ENCODE measurements at places on chromosomes 4 and X.

- no peak for DNase-seq
These were observed 183.3 kb downstream of the ZIC3 start for GRCh38 chrX:137749246-137749645.

DNA sequence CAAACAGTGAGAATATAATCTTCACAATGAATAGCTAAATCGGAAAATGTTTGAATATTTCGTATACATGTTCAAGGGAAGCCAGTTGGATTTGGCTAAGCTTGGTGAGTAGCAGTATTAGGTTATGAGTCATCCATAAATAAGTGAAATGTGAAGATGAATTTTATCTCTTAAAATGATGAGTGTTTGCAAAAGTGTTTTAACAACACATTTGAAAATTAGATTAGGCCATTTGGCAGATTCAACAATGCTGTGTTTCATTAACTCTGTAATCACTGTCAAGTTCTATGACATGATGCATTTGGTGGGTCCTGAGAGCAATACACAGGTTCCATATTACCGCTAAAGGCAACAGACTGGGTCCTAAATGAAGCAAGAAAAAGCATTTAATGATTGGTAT, 301.9 kb upstream of the PRPS2 start:
- DNase-seq, result no peak

- DNase-seq, result no peak
These were observed 53.8 kb downstream of the CXCL1 start for GRCh38 chr4:73922766-73923630.

- peak; percentile 17 for DNase-seq
These were observed 85.9 kb upstream of the ACSL4 start for GRCh38 chrX:109818976-109819375.

- DNase-seq, result no peak
These were observed 65.8 kb upstream of the MSN start for GRCh38 chrX:65601530-65602220.

- DNase-seq, result no peak
These were observed 71.7 kb upstream of the S100G start for GRCh38 chrX:16578218-16578617.

DNA sequence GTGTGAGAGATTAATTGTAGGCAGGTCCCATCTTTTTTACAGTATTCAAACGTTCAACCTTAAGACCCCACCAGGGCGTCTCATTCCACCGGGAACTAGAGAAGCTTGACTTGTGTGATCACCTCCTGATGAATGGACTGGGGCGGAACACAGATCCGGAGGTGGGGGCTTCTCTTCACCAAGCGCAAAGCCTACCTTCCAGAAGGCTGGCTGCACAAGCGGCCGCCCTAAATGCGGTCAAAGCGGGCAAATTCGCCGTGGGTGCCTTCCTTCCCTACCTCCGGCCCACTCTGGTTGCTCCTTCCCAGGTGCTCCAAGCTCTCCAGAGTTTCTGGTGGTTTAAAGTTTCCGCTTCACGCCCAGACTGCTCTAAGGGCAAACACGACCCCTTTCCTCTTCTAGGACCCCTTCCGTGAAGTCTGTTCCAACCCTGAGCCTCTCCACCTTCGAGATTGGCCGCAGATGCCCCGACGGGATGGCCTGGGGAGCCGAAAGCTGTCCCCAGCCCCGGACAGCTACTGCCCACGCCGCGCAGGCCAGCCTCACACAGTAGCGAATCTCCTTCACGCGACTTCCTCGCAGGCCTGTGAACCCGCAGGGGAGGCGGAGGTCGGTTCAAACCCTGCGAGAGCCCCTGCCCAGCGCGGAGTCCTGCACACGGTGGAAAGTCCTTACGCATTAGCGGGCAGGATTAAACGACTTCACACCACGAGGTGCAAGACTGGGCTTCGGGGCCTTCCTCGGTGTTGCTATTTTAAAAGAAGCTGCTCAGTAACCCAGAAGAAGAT, 1.6 kb upstream of the WWC2 start:
- no peak for DNase-seq

DNA sequence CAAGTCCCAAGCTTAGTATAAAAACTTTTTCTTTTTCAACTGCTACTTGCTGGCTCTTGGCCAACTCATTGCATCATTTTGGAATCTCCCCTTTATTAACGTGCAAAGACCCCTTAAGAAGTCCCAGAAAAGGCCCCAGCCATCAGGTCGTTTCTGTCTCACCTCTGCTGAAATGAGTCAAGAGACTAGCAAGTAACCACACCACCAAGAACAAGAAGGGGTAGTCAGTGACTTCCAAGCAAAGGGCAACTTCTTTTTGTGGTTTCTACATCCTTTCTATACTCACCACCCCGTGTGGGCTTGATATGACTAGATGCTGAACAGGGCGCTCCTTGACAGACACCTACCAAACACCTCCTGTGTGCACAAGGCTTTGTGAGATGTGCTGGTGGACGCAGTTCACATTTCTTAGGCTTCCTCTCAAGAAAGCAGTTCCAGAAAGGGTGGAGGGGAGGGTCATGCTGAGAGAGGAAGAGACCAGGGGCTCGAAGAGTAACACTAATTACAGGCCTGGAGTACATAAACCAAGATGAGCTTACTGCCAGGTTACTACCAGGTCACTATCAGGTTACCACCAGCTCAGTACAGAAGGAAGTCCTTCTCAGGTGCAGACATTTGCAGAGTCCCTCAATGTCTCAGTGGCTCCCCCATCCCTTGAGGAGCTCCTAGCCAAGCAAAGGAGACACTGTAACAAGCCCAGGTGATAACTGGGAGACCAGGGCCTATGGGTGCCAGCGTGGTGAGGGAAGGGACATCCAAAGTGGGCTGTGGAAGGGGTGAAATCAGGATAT, 19.3 kb downstream of the JAKMIP1 start:
- no peak for DNase-seq

DNA sequence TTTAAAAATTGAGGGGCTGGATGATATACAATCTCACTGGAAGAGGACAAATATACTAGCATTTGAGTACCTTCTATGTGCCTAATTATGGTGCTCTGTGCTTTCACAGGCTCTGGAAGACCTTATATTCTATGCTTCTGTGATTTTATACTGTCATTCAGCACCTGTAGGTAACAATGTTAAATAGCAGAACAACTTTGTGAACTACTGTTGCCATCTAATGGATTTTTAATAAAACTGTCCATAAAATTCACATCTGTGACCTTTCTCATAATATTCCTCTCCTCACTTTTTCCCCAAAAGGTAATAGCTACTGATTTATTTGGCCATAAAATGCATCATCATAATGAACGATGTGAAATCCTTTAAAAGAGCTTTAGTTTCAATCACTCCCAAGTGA, 21.9 kb downstream of the POU3F4 start:
- DNase-seq, result no peak

DNA sequence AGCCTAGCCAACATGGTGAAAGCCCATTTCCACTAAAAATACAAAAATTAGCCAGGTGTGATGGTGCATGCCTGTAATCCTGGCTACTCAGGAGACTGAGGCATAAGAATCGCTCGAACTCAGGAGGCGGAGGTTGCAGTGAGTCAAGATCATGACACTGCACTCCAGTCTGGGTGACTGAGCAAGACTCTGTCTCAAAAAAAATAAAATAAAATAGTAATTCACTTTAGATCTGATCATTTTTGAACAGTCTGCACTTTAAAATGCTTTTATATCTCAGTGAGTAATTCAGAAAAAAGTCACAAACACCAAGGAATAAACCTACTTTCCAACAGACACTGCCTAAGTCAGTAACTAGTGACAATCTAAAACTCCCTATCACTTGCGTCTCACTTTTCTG, 25.6 kb upstream of the CORIN start:
- no peak for DNase-seq

GRCh38 chrX:39726771-39727170, 371.0 kb downstream of the BCOR start:
- DNase-seq, result peak; percentile 51

GRCh38 chrX:114038358-114038757, 545.5 kb upstream of the HTR2C start:
- DNase-seq, result no peak

DNA sequence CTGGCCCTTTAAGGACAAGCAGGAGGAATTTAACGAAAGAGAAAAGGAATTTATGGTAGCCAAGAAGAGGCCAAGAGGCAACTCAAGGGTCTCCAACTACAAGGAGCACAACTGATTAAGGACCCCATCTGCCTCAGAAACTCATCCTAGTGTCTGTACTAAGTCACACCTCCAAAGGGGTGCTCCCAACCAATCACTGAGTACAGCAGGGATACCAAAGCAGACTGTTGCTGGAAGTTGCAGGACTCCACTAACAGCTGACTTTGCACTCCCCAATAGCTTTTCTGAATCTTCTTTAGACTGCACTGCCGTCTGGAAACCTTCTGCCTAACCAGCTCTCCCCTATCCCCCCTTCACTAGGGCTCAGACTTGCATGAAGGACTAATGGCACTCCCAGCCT, 50.6 kb downstream of the ATP11C start:
- DNase-seq, result no peak

- no peak for DNase-seq
These were observed 146.7 kb upstream of the SPOCK3 start for GRCh38 chr4:167380964-167381363.

DNA sequence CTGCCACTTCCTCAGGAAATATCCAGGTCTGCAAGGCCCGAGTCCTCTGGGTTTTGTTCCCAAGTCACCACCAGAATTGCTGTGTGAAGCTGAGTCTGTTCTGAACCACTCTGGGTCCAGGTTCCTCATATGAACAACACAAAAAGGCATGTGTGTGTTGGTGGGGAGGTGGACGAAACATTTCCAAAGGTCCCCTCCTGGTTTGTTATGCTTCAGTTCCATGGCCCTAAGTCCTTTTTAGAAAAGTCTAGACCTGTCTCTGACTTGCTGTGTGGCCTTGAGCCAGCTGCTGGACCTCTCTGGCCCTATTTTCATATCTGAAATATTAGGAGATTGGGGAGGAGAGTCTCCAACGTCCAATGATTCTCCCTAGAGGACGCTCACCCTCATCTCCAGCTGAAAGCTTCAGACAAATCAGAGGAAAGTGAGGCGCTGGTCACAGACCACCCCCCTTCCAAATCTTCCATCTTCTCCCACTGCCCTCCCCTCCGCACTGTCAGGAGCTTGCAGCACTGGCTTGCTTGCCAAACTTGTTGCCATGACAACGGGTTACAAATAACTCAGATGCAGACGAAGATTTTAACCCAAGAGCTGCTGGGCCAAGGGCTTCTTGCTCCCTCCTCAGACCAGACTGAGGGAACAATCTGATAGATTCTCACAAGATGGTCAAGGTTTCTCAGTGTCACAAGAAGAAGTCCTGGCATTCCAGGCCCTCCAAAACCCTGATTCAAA, 64.5 kb downstream of the SMC1A start:
- DNase-seq, result peak; percentile 8

DNA sequence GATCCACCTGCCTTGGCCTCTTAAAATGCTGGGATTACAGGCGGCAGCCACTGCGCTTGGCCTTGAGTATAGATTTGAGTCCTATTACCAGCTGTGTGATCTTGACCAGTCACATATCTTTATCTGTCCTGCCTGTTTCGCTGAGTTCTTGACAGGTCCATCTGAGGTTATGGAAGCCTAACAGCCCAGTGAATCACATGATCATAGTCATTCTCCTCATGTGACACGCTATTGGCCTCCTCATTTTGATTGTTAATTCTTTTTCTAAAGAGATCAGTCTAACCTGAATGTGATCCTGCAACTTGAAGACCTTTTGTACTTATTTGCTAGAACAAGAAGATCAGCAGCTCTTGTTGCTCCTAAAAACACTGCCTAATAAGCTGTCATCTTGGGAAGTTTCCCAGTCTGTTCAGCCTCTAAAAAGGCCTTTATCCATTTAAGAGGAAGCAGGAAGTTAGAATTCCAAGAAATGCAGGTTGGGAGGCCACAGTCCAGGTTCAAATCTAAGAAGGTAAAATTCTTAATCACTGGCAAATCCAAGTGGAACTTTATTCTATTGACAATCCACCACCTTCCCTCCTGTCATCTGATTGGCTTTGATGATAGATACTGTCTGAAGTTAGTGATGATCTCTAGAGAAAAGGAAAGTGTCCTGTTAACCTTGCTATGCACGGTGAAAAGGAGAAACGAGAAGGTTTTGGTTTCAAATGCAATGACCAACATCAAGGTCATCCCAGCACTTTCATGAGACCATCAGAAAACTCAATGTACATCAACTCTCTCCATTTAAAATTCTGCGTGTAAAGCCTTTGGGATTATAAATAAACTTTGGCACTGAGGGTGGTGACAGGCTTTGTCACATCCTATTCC, 86.9 kb downstream of the CHRNA9 start:
- DNase-seq, result no peak

GRCh38 chr4:37902212-37902611, 11.3 kb downstream of the TBC1D1 start:
- no peak for DNase-seq

- DNase-seq, result no peak
These were observed 382.4 kb upstream of the GALNT7 start for GRCh38 chr4:172786039-172786792.

GRCh38 chr4:159191989-159192388, 89.1 kb downstream of the RAPGEF2 start:
- no peak for DNase-seq

- no peak for DNase-seq
These were observed 139.9 kb downstream of the AFAP1 start for GRCh38 chr4:7799736-7800135.

- DNase-seq, result no peak
These were observed 120.9 kb upstream of the NOCT start for GRCh38 chr4:138894709-138895108.

DNA sequence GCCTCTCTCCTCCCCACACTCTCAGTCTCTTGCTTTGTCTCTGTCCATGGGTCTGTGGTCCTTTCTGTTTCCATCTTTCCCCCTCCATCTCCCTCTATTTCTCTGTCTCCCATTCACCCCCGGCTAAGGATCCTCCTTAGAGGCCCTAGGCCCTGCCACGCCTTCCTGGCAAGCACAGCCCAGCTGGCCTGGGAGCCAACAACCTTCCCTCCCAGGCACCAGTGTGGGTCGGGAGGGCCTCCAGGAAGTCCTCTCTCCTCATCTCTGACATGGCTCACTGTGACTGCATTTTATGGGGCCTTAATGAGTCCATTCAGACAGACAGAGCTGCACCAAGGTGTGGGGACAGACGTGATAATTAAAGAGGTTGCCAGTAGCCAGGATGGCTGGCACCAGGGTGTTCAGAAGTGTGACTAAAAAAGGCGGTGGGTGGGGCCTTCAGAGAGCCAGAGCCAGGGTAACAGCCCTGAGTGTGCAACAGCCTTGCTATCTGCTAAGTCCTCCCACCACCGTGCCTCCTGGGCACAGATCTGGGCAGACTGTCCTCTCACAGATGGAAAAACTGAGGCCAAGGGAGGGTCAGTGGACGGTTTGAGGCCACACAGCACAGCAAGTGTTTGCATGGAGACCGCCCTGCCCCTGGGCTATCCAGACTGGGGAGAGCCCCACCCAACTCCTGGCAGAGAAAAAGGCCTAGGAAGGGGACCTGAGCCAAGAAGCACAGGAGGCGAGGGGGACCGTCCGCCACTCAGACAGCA, 31.5 kb downstream of the BLOC1S4 start:
- DNase-seq, result no peak

- DNase-seq, result no peak
These were observed 29.2 kb downstream of the EFHC2 start for GRCh38 chrX:44314259-44314734.

GRCh38 chr4:13633671-13634070, 6.1 kb upstream of the BOD1L1 start:
- no peak for DNase-seq

Data from NCI-H524 (cell line).